DND-41 (cell line): ENCODE measurements at places on chromosomes 13 and 19.

DNA sequence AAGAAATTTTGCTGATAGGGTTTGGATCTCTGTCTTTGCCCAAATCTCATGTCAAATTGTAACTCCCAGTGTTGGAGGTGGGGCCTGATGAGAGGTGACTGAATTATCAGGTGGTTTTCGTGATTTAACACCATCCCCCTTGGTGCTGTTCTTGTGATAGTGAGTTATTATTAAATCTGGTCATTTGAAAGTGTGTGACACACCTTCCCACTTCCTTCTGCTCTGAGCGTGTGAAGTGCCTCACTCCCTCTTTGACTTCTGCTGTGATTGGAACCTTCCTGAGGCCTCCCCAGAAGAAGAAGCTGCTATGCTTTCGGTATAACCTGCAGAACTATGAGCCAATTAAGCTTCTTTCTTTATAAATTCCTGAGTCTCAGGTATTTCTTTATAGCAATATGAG is 632.0 kb downstream of the SLITRK5 start:
- no peak for DNase-seq

DNA sequence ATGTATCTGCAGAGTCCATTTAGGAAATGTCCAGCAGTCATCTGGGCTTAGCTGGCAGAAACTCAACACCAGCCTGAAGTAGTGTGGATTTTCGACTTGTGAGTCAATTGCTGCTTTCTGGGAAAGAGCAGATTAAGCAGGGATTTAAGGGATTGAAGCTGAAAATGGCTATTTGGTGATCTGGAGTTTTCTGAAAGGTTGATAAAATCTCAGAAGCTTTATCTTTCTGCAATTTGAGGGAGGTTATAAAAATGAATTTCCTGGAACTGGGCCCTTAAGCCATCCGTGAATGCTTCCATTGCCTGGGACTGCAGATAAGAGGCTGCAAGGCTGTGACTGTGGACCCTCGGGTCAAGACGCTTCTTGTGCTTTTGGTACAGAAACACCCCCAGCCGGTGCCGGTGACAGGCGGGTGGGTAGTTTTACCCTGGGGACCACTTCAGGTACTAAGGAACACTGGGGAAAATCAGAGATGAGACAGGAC is 61.5 kb downstream of the COL4A1 start:
- no peak for DNase-seq

GRCh38 chr19:41447732-41448332 is 4.9 kb downstream of the ERICH4 start:
- DNase-seq: no peak

DNA sequence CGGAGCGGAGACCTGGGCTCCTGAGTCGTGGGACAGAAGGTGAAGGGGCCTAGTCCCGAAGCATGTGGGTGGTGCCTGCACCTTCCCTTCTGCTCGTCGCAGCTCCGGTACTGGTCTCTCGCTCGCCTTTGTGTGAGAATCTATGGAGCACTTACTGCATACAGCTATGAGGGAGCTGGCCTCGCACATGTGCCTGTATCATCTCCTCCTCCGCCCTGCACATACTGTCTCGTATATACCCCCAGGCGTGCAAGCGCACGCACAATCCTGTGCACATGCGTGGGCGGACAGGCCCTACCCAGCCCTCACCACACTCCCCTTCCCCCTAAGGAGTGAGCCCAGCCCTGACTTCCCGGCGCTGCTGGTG is 8.7 kb downstream of the PIK3R2 start:
- no peak for DNase-seq

DNA sequence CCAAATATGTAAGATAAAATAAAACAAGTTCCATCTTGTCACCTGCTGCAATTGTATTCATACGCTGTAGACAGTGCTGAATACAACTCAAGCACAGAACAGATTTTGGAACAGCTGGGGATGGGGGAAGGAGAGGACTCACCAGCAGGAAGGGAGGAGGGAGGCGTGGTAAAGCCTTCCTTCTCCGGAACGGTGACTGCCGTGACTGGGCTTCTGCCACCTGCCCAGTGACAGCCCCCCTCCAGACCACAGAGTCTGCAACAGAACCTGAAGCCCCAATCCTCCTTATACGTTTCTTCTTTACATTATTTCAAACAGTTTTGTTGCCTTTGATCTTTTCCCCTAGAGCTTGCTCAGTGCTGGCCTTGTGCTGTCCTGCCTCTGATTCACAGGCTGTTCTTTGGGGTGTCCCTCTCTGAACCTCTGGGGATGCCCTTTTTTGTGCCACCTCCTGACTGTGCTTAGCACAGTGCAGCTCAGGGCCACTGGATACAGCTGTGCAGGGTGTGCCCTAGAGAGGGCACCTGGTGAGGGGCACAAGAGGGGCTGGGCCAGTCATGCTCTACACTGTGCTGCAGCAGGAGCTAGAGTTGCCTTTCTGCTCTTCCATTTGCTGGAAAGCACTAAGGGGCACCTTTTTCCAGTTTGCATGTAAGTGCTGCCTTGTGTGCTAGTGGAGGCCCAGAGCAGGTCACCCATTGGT is 213.0 kb downstream of the ZIC5 start:
- peak; percentile 53 for DNase-seq

- DNase-seq: no peak
Observed at GRCh38 chr19:36577271-36577996, 4.3 kb upstream of the ZNF529 start.

DNA sequence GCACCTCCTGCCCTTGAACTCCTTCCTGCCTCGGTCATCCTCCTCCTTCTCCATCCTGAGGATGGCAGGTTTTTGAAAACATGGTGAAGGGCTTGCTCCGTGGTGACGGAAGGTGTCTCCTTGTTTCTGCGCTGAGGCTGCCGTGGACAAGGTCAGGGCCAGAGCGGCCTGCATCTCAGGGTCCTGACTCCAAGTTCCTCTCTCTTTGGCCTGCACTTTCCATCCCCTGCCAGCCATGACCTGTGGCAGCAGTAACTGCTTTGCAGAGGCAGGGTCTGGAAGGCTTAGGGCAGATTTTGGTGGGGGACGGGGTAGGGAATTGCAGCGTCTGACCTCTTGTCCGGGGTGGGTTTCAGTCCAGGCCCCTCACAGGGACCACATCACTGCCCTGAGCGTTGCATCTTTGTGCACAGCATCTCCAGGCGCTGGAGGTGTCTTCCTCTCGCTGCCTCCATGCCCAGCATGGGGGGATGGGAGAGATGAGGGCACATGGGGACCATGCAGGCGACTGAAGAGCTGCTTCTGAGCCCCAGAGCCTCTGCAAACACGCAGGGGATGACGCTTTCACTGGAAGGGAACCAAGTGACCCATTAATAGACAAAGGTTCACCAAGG is 216.8 kb downstream of the TEX29 start:
- DNase-seq: no peak

GRCh38 chr13:98407575-98407974 is 169.3 kb downstream of the STK24 start:
- DNase-seq: no peak

GRCh38 chr19:18839465-18840287 is 7.9 kb downstream of the UPF1 start:
- DNase-seq: no peak

DNA sequence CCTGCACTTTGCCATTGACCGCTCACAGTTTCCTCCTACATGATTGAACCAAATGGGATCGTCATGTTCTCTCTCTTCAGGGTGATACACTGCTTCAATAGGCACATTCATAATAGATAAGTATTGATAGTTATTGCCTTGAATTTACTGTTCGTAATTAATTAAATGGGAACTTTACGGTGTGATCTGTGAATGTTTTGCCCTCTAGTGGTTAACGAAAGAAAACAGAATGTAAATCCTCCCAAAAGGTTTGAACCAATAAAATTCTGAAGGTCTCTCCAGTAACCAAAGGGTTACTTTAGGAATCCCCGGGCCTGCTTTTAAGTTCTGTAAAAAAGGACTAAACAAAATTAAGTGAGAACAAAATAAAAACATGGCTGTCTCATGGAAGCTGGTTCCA is 389.3 kb downstream of the DACH1 start:
- no peak for DNase-seq

- no peak for DNase-seq
Observed at GRCh38 chr13:49185264-49185663, 34.9 kb upstream of the MLNR start.

DNA sequence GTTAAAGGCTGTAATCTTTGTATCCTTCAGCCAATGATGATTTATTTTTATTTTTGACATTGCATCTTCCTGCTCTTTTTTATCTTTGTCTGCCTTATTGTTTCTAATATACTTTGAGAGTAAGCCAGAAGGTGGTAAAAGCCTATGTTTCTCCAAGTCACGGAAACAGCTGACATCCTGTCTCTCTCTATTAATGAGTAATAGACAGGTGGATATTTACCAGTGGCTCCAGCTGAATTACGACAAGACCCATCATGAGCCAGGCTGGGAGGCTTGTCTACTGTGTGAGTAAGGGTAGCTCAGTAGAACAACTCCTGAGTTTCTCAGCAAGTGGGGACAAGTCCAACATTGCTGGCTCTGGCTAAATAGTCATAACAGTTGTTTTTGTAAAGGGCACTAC is 166.6 kb downstream of the NDFIP2 start:
- DNase-seq: no peak

DNA sequence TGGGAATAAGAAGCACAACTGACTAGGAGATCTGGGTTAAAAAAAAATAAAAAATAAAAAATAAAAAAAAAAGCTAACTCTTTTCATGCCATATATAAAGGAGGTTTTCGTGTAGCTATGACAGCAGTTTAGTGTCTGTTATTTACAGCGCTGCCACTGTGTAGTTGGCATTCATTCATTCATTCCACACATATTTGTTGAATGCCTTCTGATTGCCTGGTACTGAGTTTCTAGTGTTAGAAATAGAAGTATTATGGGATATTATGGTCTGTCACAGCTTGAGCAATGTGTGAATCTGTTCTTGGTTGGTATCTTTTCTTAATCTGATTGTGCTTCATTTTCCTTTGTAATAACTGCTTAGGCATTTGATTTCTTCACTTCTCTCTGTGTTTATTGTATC is 237.4 kb downstream of the NBEA start:
- no peak for DNase-seq

GRCh38 chr19:35715981-35716800 is 1.6 kb upstream of the KMT2B start:
- no peak for DNase-seq

- DNase-seq: no peak
Observed at GRCh38 chr19:23571175-23571574, 115.8 kb downstream of the ZNF675 start.

- no peak for DNase-seq
Observed at GRCh38 chr13:98399756-98400155, 177.2 kb downstream of the STK24 start.

DNA sequence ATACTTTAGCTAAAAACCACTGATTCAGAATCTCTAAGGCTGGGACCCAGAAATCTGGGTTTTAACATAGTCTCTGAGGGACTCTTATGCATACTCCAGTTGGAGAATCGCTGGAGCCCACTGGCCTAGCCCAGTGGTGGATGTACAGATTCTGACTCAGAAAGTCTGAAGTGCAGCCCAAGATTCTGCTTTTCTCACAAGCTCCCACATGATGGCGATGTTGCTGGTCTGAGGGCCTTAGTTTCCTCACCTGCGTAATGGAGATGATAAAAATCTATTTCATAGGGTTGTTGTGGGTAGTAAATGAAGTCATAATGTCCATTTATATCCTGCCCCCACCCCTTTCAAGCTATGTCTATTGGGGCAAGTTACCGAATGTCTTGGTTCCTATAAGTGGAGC is 7.7 kb upstream of the CDADC1 start:
- peak; percentile 51 for DNase-seq

DNA sequence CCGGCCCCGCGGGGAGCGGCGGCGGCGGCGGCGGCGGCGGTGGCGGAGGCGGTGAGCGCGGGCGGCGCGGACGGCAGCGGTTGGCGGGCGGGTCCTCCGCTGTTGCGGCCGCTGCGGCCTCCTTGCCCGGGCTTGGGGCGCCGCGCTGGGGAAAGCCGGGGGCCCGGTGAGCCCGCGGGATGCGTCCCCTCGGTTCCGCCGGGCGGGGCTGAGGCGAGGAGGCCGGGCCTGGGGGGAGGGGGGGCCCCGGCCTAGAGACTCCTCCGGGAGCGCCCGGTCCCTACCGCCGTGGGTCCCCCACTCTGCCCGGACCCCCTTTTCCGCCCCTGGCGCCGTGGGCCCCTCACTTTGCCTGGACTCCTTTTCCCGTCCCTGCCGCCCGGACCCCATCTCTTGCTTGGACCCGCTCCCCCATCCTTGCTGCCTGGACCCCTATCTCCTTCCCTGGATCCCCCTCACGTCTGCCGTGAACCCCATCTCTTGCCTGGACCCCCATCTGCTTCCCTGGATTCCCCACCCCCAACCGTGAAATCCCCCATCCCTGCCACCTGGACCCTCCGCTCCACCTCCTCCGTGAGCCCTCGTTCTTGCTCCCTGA is 28.6 kb upstream of the NDUFS7 start:
- DNase-seq: no peak

DNA sequence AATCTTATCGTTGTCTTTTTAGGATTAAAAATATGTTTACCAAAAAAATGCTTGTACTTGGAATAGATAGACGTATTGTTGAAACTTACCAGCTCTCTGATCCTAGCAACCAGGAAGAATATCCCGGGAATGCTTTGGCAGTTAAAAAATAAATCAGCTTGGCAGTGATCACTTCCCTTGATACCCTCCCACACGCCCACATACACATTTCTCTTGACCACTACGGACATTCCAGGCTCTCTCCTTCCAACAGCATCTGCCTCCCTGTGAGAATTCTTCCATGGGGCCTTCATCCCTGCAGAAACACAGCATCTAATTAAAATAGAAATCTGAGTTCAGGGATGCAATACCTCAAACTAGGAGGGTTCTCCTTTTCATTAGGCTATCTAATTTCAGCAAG is 57.9 kb downstream of the THSD1 start:
- DNase-seq: no peak

GRCh38 chr13:108656742-108657141 is 27.3 kb downstream of the MYO16 start:
- no peak for DNase-seq

DNA sequence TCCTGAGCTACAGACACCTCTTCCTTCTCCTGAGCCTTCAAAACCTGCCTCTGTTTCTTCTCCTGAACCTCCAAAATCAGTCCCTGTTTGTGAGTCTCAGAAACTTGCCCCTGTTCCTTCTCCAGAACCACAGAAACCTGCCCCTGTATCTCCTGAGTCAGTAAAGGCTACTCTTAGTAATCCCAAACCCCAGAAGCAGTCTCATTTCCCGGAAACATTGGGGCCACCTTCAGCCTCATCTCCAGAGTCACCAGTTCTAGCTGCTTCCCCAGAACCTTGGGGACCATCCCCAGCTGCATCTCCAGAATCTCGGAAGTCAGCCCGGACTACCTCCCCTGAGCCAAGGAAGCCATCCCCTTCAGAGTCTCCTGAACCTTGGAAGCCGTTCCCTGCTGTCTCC is 10.0 kb downstream of the CHAMP1 start:
- no peak for DNase-seq

- no peak for DNase-seq
Observed at GRCh38 chr13:107942030-107942617, 273.2 kb downstream of the LIG4 start.

GRCh38 chr13:99196466-99197116 is 4.1 kb upstream of the UBAC2 start:
- no peak for DNase-seq

GRCh38 chr13:33637978-33638743 is 179.8 kb upstream of the RFC3 start:
- DNase-seq: no peak
